ENCODE measurements at places on chromosomes 3 and 15.

- no peak for DNase-seq
Observed at GRCh38 chr15:100924436-100924835, 5.3 kb downstream of the LRRK1 start.

DNA sequence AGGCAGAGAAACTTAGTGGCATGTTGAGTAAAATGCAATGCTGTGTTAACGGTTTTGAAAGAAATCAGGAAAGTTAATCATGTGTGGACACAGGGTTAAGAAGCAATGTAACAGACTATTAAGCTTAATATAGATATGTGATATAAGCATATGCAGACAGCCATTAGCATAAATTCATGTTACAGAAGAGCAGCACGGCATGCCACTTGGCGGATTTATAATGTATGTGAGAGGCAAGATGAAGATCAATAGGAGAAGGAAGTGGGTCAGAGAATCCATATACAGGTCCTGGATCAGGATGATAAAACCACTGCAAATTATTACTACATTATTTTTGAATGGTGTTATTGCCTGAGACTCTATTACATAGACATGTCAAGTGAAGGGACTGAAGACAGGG lies 694.3 kb downstream of the MCTP2 start:
- DNase-seq, result no peak

DNA sequence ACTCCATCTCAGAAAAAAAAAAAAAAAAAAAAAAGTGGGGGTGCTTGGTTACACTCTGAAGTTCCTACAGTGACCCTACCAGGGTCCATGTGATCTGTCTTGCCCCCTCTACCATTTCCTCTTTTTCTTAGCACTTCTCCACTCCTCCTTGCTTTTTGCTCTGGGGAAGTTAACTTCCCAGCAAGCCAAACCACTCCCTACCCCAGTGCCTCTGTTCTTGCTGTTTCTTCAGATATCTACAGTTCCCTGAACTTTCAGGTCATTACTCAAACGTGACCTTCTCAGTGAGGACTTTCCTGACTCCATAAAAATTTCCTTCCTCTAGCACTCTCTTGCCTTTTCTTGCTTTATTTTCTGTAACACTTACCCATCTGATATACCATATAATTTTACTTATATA lies 61.1 kb upstream of the GCNT3 start:
- DNase-seq, result no peak

GRCh38 chr15:67865766-67866165 lies 25.9 kb upstream of the RNU6-1 start:
- DNase-seq, result no peak

DNA sequence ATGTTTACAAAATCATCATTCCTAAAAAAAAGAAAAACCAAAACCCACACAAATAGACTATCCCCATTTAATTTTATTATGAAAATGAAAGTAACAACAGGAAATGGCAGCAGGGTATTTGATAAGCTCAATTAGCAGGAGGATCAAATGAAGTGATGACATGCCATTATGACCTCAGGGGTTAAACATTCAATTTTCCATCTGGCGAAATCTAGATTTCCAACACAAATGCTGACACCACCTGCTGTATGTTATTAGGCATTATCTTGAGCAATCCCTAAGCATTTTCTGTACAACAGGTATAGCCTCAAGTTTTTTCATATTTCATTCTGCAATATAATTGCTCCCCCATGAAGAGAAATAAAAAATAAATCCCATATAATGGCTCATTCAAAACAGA lies 57.1 kb downstream of the SHQ1 start:
- no peak for DNase-seq

DNA sequence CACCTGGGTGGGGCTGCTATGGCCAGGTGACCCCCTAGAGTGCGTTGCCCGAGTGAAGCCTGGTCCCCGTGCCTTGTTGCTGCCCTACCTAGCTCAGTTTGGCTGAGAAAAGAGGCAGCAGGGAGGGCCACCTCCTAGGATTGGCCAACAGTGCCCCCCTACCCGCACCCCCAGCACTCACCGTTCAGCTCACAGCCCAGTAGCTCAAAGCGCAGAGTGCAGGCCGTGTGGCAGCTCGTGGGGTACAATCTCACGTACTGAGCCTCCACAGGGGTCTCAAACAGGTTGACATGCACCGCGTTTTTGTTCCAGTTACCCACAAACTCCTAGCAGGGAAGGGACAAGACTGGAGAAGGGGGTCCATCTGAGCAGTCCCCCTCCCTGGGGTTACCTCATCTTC lies 7.6 kb downstream of the MFGE8 start:
- no peak for DNase-seq

GRCh38 chr3:28768439-28768838 lies 419.8 kb upstream of the AZI2 start:
- no peak for DNase-seq

DNA sequence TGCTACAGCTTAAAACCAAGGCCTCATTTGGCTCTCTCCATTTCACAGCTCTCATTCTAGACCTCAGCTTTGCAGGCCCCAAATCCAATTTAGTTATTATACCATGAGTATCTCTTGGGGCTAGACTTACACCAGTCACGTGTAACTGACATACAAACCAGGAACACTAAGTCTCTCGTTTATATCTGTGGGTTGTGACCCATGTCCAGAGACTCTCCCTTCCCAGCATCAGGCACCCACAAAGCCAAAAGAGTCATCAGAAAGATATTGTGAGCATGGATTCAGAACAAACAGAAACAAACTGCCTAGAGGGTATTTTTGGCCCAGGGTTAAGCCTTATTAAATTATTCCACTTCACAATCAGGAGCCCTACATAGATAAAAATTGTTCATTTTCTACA lies 5.6 kb upstream of the CCDC13 start:
- no peak for DNase-seq

DNA sequence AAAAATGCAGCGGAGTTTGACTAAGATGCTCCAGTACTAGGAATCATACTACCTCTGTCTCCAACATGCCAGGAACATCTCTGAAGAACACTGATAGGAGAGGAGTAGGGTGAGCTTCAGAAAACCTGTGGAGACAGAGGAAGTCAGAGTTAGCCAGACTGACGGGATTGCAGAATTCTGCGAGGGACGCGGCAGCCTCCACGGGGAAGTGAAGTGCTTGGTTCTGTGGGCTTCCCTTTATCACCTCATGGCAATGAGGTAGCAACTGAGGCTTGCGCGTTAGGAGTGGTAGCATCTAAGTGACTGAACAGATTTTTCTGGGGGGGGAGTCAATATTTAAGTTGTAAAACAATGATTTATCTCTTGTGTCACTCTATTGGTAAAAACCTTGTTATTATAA lies 226.3 kb downstream of the MCTP2 start:
- DNase-seq, result no peak

GRCh38 chr15:92075764-92076163 lies 222.3 kb downstream of the SLCO3A1 start:
- no peak for DNase-seq
